Lung (tissue), 17 donors: ENCODE measurements at places on chromosomes 6 and 20. TPM values are rescaled to one million over a fixed set of nuclear protein-coding genes. Genes with fewer than 3 reads are reported as not detected.

DNA sequence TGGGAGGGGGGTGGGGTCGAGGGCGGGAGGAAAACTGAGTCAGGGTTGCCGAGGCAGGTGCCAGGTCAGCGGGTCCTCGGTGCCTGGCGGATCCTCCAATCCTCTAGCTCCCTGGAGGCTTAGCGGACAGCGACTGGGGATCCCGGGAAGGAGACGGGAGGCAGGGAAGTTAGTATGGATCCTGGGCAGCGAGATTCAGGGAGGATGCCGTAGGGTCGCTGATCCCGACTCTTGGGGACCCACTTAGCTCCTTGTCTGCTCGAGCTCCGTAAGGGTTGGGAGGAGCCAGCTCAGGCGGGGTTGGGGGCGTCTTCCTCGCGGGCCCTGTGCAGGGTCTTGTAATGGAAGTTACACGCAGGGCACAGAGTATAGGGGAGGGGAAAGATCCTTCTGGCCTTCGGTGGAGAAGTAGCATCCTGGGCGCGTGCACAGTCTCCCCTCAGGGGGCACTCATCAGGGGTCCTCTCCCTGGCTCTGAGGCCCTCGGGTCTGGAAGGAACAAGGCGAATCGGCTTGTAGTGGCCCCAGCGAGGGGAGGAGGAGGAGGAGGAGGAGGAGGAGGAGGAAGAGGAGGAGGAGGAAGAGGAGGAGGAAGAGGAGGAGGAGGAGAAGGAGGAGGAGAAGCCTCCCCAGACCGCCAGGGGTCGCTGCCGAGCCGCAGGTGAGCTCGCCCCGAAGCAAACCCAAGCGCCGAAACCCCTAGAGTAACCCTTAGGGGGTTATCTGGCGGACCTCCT lies 6.4 kb upstream of the SLC12A5 start:
- no peak overlapping the region for H3K27ac ChIP-seq
- H3K27me3 ChIP-seq: peaks cover 12% of the 10 kb centered on the region
- no peaks in the 10 kb centered on the region for H3K36me3 ChIP-seq
- no peak overlapping the region for H3K4me3 ChIP-seq
- H3K4me1 ChIP-seq: no peaks in the 10 kb centered on the region

GRCh38 chr6:170147056-170147787 lies 143.7 kb downstream of the DLL1 start:
- no peak for DNase-seq
- H3K4me1 ChIP-seq: peaks cover 10% of the 10 kb centered on the region
- no peak overlapping the region for H3K27ac ChIP-seq
- H3K36me3 ChIP-seq: no peaks in the 10 kb centered on the region

The TXLNB gene
- total RNA-seq: 1.3 TPM

The SMLR1 gene
- total RNA-seq: not detected

GRCh38 chr6:53426667-53427270 lies 78.0 kb upstream of the ELOVL5 start:
- no peak for DNase-seq
- H3K27me3 ChIP-seq: no peaks in the 10 kb centered on the region
- no peak overlapping the region for H3K27ac ChIP-seq
- no peaks in the 10 kb centered on the region for H3K36me3 ChIP-seq
- no peak overlapping the region for H3K4me3 ChIP-seq

DNA sequence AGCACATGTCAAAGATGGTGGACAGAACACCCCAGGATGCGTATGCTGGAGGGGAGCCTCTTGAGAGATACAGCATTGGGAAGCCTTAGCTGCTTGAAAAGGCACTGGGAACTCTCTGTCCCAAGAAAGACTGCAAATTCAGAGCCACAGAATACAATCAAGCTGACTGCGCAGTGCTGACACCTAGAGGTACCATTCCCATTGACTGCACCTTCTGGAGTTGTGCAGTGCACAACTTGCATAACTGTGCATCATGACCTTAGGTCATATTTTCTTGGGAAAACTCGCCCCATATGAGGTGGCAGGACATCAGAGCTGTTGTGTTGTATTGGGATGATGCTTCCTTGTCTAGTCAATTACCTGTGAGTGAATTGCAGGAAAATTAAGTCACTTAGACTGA lies 646.5 kb upstream of the NOX3 start:
- no peaks in the 10 kb centered on the region for H3K4me1 ChIP-seq
- no peak overlapping the region for H3K4me3 ChIP-seq
- no peaks in the 10 kb centered on the region for H3K27me3 ChIP-seq
- H3K27ac ChIP-seq: no peak overlapping the region
- H3K36me3 ChIP-seq: no peaks in the 10 kb centered on the region
